ENCODE measurements at places on chromosomes 6 and 20.

DNA sequence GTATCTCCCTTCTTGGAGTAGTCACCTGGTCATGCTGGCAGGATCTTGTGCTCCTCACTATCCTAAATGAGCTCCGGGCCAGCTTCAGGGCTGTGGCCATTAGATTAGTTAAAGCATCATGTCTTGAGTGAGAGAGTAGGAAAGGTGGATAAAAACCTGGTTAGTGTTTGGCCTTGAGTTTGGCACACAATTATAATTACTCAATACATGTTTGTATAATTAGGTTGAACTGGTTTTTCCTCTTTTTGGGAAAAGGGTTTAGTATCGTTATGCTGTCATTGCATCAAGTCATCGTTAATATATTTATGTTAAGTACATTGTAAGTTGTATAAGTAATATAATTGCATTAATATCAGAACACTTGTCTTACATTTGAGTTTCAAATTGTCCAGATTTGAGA, 126.3 kb downstream of the CDKAL1 start:
- no peak for DNase-seq

DNA sequence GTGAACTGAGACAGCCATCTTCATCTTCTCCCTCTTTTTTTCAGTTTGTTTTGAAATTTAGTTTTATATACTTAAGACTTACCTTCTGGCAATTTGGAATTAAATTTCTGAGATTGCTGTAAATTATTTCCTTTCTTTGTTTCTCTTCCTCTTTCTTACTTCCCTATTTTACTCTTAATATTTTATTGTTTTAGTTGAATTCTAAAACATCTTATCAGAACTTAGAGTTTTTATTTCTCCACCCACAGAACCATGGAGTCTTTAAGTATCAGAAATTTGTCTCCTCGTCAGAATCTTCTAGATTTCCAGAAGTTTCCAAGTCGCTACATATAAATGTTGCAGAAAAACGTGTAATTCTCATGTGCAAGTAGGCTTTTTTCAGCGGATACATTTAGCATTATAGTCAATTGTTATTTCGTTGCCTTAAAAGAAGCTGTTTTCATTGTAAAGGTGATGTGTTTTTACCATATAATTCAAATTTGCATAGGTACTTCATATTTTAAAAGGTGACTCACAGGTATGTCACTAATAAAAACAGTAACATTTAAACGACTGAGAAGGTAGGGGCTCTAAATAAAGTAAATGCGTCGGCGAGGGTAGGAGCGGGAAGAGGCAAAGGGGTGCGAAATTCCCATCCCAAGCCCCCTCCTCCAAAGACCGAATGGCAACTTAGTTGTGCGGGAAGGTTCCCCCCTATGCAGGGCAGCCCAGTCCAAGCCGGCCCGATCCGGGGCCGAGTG, 866 bp upstream of the MYO6 start:
- no peak for DNase-seq

- DNase-seq = no peak
Measured at GRCh38 chr6:35178012-35178411, 35.7 kb upstream of the SCUBE3 start.

DNA sequence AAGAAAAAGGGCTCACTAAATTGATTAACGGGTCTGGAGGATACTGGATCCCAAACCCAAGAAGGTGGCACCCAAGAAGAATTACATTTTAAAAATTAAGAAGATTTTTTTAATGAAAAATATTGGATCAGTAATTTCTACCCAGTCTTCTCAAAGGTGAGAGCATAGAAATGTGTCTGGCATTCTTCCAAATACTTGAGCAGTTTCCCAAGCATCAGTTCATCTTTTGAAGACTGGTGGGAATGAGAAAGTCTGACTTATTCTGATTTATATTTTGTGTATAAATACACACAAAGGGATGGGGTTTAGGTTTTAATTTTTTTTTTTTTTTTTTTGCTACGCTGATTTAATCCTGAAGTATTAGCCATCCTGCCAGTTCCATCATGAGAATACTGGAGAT, 3.3 kb downstream of the MGME1 start:
- DNase-seq = no peak

GRCh38 chr20:11651138-11651537, 266.6 kb upstream of the BTBD3 start:
- no peak for DNase-seq

GRCh38 chr6:148521586-148521985, 178.9 kb downstream of the SASH1 start:
- DNase-seq = no peak

GRCh38 chr6:3721810-3722621, 29.5 kb downstream of the PXDC1 start:
- no peak for DNase-seq

- DNase-seq = no peak
Measured at GRCh38 chr6:111949546-111949945, 76.3 kb upstream of the FYN start.

DNA sequence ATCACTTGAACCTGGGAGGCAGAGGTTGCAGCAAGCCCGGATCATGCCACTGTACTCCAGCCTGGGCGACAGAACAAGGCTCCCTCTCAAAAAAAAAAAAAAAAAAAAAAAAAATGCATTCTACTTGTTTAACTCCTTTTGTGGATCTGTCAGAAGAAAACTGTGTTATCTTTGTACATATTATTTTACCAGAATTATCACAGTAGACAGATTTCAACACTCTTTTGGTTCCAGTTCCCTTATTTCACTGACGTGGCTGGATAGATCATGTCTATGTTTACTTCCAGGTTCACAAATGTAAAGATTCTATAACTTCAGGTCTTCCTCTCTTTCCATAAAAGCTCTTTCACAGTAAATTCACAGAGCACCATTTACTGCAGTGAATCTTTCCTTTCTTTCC, 18.4 kb downstream of the NUDT3 start:
- DNase-seq = no peak

GRCh38 chr6:65708162-65708561, 1.1 kb upstream of the EYS start:
- no peak for DNase-seq

- DNase-seq = no peak
Measured at GRCh38 chr20:58452667-58453255, 62.4 kb downstream of the APCDD1L start.

DNA sequence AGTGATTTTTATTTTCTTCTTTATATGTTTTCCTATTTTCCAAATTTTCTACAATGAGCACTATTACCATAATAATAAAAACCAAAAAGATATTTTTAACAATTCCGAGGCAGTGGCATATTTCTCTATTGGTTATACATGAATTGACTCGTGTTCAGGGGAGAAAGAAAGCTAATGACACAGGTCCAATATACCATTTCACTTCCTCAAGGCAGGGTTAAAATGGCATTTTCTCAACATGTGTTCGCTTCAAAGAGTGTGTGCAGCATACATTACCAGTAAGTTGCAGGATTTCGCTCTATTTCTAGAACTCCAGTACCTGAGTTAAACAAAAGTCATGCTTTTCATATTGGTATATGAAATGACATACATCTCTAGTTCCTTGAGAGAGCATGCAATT, 35.1 kb upstream of the DTNBP1 start:
- DNase-seq = no peak

GRCh38 chr6:64000818-64001491, 365.4 kb downstream of the PHF3 start:
- DNase-seq = no peak

DNA sequence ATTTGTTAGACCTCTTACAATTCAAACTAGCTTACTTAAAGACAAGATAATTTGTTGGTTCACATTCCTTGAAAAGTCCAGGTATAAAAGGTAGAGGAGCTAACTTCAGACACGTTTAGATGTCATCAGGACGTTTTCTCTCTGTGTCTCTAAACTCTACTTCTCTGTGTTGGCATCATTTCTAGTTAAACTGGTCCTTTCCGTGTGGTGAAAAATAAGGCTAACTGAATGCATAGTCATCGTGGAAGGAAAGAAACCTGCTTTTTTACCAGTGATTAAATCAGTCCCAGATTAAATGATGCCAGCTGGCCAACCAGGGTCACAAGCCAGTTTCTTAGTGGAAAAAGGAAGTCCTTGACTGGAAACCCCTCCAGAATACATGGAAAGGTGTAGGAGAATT, 168.4 kb upstream of the AHI1 start:
- no peak for DNase-seq

GRCh38 chr6:131694832-131695426, 6.3 kb downstream of the OR2A4 start:
- no peak for DNase-seq

- no peak for DNase-seq
Measured at GRCh38 chr6:114833211-114833610, 490.4 kb upstream of the HS3ST5 start.

GRCh38 chr20:53220482-53221307, 248.5 kb downstream of the TSHZ2 start:
- DNase-seq = no peak

DNA sequence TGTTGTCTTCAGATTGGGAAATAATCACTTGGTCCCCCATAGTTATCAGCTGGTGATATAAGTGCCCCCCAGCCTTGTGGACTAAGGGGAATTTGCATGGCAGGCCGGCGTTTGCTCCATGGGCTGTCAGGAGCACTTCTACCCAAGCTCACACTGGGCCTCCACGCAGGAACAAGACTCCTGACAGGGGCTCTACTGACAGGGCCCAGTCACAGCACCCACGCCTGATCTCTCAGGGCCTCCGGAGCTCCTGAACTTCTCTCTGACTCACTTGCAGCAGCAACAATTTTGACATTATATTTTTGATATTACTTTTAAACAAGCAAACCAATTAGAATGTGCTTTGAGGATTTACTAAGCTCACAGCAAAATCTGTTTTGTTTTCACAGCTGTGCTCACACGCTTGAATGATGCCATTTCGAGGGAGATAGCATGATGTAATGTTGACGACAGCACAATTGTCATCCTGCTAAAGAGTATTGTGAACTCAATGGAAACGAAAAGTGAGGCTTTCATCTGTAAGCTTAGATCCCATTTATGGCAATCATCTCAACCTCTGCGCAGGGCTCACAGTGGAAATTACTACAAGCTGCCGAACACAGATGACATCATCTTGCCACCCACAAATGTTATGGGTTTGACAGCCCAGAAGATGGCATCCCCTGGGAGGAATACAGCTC, 28.7 kb upstream of the TXNDC5 start:
- no peak for DNase-seq

DNA sequence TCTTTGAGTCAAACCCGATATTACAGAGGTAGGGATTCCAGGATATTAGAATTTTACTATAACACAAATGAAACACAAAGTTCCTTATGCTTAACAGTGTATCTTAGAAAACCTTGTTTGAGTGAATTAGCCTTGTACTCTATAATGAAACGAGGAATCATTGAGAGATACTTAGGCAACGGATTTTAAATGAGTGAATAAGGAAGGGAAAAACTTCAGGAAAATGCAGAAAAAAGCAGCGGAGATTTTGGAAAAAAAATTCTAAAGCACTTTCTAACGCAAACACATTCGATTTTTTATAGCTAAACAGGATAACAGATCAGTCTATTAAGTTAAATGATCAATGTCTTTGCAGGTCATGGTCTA, 137.3 kb downstream of the HFE start:
- no peak for DNase-seq

DNA sequence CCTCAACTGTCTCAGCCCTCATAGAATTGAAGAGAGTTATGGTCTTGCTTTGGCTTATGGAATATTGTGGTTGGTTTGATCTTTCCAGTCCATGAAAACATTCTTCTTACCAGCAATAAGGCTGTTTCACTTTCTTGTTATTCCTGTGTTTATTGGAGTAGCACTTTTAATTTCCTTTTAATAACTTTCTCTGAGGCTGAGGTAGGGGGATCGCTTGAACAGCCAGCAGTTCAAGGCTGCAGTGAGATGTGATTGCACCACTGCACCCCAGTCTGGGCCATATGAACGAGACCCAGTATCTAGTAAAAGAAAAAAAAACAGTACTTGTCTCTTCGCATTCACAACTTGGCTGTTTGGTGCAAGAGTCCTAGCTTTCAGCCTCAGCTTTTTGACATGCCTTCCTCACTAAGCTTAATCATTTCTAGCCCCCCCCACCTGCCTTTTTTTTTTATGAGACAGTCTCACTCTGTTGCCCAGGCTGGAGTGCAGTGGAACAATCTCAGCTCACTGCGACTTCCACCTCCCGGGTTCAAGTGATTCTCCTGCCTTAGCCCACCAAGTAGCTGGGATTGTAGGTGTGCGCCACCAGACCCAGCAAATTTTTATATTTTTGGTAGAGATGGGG, 70.5 kb downstream of the NCOA3 start:
- no peak for DNase-seq

- DNase-seq = no peak
Measured at GRCh38 chr6:107344383-107344782, 115.0 kb downstream of the PDSS2 start.

- no peak for DNase-seq
Measured at GRCh38 chr6:140217283-140217682, 842.8 kb upstream of the CITED2 start.

DNA sequence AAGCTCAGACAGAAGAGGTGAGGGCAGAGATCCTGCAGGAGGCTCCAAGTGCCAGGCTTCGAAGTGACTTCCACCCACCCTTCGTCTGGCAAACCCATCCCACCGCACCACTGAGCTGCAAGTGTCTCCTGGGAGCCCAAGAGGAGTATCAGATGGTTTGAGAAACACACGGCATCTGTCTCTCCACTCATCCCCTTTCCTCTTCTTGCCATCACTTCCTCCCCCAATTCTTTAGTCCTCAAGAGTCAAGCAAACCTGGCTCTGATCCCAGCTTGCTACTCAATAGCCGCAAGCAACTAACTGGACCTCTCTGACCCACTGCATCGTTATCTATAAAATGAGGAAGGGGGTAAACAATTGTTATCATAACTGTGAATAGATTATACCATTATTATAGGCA, 142.1 kb downstream of the BMP7 start:
- no peak for DNase-seq

Measured in left colon (tissue), 2 donors.